ENCODE measurements at places on chromosomes 6 and 20.

GRCh38 chr6:9496837-9497236 lies 918.0 kb downstream of the TFAP2A start:
- DNase-seq: no peak

- no peak for DNase-seq
Observed at GRCh38 chr6:169070506-169071176, 183.0 kb downstream of the THBS2 start.

- no peak for DNase-seq
Observed at GRCh38 chr6:13554929-13555333, 19.5 kb upstream of the SIRT5 start.

DNA sequence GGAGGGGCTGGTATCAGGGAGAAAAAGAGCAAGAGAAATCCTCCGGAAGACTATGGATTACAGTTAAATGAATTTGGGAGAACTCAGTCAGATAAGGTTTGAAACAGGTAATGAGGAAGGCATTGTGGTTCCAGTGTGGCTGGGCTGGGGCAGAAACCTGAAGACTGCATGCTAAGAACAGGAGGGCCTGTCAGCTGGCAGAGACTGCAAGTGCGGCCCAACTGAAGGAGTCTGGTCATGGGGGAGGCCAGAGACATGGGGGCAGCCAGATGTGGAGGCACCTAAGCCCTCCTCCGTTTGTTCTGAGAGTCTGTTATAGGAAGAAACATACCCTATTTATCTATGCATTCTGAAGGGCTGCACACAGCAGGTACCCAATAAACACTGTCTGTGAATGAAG lies 16.6 kb downstream of the TFB1M start:
- DNase-seq: no peak

GRCh38 chr6:53391170-53391569 lies 42.4 kb upstream of the ELOVL5 start:
- no peak for DNase-seq

- DNase-seq: peak; percentile 18
Observed at GRCh38 chr6:88982720-88983119, 19.3 kb upstream of the RNGTT start.
